ENCODE measurements at places on chromosomes 2 and 18.

DNA sequence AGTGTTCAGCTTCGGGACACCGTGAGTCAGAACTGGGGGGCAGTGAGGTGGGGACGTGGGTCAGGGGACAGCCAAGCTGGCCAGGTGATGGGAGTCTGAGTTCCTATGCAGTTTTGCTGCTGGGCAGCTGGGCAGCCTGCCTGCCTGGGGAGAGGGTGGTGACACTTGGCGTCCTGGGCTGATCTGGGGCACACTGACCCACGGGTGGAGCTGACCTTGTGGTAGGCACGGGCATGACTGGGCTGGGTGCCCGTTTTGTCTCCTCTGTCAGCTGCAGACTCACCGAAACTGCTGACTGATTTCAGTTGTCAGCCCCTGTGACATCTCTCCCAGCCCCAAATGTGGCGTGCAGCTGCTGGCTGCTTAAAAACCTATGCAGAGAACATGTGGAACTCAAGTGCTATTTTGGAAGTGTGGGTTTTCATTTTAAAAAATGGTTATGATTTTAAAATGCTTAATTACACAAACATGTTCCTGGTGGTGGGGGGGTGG is 32.6 kb upstream of the E2F6 start:
- no peak for DNase-seq

DNA sequence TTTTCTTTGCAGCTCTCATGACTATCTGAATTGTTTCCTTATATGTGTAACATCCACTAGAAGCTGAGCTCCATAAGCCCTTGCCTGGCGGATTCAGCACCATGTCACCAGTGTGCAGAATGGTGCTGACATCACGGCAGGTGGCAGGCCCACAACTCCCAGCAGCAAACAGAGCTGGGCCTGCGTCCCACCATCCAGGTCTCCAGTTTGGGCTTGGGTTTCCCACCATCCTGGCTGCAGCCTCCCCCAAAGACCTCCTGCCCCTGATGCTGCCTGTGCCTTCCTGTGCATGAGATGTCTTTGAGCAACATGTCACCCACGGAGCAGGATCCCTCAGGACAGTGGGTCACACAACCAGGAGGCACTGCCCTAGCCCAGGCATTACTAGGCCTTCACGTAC is 113.1 kb downstream of the TNS1 start:
- DNase-seq = no peak

GRCh38 chr2:30287190-30287840 is 56.0 kb downstream of the LBH start:
- DNase-seq = no peak

DNA sequence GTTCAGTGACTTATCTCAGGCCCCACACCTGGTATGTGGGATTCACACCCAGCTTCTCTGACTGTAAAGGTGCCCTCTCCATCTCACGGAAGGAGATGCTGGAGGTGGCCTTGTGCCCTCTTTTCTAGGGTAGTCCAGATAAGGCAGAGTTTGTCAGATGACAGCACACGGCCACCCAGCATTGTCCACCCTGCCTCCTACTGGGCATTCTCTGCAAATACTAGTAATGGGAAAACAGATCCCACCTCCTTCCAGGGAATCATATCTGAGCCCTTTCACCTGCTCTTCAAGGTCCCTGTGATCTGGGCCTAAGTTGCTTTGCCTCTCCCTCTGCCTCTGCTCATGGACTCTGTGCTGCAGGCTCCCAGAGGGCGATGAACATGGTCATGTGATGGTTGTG is 214.7 kb downstream of the CLIP4 start:
- no peak for DNase-seq

GRCh38 chr18:32968248-32968647 is 195.4 kb upstream of the KLHL14 start:
- DNase-seq = no peak

- DNase-seq = no peak
Measured at GRCh38 chr2:56508662-56509061, 324.9 kb downstream of the CCDC85A start.

GRCh38 chr2:134391751-134392160 is 137.9 kb downstream of the MGAT5 start:
- no peak for DNase-seq

GRCh38 chr18:39455285-39455684 is 1889.7 kb upstream of the CELF4 start:
- DNase-seq = no peak

DNA sequence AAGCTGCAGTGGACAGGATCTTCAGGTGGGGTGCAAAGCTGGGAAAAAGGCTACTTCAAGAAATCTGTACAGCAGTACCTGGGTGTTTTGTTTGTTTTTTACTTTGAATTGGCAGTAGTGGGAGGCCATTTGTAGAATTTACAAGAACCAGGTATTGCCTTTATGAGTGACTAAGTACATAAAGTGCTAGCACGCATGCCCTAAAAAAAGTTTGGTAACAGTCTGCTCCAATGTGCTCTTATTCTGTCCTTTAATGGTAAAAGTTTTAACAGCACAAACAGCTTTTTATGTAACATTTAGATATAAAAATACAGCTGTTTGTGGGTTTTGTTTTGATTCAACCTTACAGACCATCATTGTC is 17.2 kb downstream of the REV1 start:
- no peak for DNase-seq

DNA sequence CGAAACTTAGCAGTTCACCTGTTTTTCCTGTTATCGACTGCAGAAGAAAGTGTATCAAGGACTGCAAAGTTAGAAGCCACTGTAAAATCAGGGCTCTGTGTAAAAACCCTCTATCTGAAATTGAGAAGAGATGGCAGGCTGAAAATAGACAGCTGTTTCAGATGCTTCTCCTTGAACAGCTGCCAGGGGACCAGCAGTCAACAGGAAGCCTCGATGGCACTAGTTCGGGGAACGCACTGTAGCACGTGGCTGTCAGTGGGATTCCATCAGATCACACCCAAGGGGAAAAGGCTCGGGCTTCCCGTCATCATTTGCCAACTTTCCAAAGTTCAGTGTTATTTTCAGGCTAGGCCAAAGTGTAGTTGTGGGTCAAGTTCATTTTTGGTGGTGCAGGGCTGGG is 316.9 kb downstream of the TXNL1 start:
- no peak for DNase-seq

GRCh38 chr2:68377137-68377780 is 12.2 kb downstream of the PLEK start:
- no peak for DNase-seq

- DNase-seq = no peak
Measured at GRCh38 chr2:28002181-28002580, 111.7 kb downstream of the BABAM2 start.

- DNase-seq = no peak
Measured at GRCh38 chr18:23136326-23137096, 1.2 kb downstream of the CABLES1 start.

DNA sequence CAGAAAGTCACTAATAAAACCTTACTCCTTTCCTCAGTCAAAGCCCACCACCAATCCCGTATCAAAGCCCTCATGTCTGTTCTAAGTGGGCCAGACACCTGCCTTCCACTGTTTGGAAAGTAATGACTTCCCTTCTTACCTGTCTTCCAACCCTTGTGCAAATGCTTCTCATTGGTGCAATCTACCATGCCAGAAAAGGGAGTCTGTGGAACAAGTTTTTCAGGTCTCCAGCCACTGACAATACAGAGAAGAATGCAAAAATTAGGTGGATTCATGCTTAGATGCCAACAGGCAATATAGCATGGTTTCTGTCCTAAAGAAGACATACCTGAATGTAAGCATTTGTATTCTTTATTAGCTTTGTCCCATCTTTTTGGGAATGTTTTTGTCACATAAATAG is 1140.6 kb upstream of the LRRTM1 start:
- DNase-seq = no peak

DNA sequence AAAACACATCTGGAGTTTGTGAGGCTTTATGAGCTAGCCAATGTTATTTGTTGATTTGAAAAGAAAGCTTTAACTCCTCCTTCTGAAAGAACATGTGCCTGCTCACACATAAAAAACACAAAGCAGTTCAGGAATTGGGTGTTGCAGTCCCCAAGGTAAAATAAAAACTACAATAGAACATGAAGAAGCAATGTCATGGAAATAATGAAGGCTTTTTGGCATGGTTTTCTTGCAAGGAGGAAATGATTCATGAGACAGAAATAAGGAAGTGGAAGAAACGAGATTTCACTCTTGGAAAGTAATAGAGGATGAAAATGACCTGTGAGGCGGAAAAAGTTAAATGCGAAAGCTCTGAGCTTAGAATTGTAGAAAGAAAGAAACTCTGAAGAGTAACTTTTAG is 81.1 kb downstream of the TRIB2 start:
- DNase-seq = no peak

DNA sequence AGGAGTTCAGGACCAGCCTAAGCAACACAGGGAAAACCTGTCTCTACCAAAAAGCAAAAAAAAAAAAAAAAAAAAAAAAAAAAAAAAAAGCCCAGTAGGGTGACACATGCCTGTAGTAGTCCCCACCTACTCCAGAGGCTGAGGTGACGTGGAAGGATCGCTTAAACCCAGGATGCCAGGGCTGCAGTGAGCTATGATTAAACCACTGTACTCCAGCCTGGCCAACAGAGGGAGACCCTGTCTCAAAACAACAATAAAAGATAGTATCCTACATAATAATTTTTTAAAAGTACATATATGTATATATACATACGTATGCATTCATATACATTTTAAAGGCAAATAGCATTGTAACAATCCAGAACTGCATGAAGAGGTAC is 51.7 kb downstream of the SOS1 start:
- no peak for DNase-seq

- DNase-seq = no peak
Measured at GRCh38 chr18:62611453-62612288, 88.8 kb downstream of the ZCCHC2 start.

DNA sequence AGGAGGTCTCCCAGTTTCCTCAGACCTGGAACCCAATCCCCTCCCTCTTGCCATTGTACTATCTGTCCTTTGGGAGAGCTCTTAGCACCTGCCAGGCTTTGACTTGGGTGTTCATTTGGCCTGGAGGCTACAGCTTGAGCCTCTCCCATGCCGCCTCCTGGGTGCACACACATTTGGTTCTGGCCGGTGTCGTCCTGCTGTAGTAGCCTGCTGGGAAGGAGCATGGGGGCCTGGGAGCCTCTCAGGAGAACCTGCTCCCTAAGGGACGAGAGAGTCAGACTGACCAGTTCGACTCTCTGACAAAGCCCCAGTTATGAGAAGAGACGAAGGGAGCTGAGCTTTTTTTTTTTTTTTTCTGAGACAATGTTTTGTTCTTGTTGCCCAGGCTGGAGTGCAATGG is 7.4 kb upstream of the SFTPB start:
- DNase-seq = no peak

GRCh38 chr2:186125156-186125555 is 360.9 kb upstream of the ZC3H15 start:
- DNase-seq = no peak

- no peak for DNase-seq
Measured at GRCh38 chr18:12765126-12765525, 62.3 kb downstream of the PSMG2 start.

- DNase-seq = no peak
Measured at GRCh38 chr18:5417342-5417741, 121.8 kb upstream of the ZBTB14 start.

- DNase-seq = no peak
Measured at GRCh38 chr18:41594582-41594981, 360.5 kb upstream of the PIK3C3 start.

DNA sequence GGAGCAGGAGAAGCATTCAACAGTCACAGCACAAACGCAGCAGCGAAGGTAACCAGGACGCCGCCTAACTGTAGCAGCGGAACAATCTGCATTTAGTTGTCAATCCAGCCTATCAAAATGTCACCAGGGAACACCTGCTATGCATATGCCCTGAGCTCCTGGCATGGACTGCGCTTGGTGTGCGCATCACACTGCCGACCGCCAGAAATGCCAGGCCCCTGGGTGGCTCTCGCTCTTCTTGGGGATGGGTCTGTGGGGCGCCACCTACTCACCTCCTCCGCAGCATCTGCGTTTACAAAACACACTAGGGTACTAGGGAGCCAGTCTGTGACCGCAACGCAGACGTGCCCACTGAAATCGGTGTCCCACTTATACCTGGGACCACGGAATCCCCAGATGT is 31.7 kb downstream of the ZNF516 start:
- no peak for DNase-seq

- DNase-seq = no peak
Measured at GRCh38 chr2:180156651-180157050, 149.6 kb upstream of the CWC22 start.

DNA sequence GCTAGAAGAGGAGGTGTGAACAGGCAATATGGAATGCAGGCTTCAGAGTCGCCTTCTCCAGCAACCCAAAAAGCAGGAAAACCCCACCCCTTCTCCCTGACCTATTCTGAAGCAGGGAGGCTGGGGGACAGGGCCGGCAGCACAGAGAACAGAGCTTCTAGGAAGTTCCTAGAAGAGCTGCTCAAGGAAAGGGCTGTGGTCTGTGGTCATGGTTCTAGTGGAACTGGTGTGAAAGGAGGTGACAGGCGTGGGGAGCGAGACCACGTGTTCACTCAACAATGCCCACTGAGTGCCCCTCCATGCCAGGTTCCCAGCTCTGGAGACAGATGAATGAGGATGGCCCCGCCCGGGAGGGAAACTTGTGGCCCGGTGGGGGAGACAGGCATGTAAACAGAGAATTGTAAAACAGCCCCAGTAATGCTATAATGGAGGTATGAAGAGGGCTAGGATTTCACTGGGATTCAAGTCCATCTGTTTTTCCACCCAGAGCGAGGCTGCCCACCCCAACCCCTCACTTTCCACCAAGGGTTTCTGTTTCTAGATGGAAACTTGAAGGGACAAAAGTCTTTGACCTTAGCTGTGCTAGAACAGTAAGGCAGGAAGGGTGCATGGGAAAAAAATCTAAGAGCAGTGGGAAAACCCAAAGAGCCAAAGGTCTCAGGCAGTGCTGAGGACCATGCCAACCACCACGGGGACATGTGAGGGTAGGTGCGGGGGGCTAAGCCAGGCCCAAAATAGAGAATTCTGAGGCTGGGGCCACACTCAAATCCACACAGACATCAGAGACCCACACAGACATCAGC is 71.8 kb downstream of the TNS1 start:
- no peak for DNase-seq

- no peak for DNase-seq
Measured at GRCh38 chr2:58796239-58796910, 555.2 kb upstream of the FANCL start.

DNA sequence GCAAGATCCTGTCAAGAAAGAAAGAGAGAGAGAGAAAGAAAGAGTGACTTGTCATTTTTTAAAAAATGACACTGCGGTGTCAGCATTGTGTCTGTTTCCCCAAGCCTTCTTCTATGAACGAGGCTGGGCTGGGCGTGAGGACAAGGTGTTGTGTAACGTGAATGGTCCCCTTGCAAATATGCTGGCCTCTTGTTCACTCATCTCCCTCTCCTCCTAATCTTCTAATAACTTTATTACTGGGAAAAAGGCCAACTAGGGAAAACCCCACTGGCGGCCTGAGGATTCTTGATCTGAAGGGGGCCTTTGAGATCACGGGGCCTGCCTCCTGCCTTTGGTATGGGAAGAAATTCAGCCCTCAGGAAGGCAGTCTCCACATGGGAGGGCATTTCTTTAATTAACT is 163.1 kb downstream of the MIB1 start:
- DNase-seq = no peak

- DNase-seq = no peak
Measured at GRCh38 chr2:85834466-85834865, 54.3 kb downstream of the ST3GAL5 start.
